Gastroesophageal sphincter (tissue), 4 donors: ENCODE measurements at places on chromosomes 2 and 18.

DNA sequence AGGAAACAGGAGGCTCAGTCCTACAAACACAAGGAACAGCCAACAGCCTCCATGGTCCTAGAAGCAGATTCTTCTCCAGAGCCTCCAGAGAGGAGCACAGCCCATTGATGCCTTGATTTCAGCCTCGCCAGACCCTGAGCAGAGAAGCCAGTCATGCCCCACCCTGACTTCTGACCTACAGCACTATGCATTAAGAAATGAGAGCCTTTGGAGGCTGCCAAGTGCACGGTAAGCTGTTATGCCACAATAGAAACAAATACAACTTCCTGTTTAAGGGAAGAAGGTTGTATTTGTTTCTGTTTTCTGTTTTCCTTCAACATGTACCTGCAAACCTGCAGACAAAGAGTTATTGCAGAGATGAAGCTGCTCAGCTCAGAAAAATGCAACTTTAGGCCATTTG lies 181.3 kb upstream of the AGAP1 start:
- no peak for ATAC-seq

GRCh38 chr2:102523651-102524050 lies 50.6 kb downstream of the SLC9A4 start:
- ATAC-seq = no peak

DNA sequence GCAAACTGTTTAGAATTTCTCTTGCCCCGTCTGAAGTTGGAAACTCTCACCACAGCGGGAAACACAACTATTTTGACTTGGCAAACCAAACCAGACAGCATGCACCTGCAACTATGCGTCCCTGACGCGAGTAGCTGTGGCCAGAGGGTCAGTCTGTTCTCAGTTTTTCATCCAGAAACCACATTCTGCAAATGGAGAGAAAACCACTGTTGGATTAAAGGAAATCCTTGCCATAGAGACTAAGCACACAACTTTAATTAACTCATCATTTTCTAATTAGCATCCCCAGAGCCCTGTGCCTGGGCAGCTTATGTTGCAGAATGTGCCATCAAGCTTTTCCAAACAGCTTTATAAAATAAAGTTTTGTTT lies 415.7 kb upstream of the TCF4 start:
- no peak for ATAC-seq

- ATAC-seq = peak; percentile 11
These were observed 44.1 kb downstream of the TRAPPC12 start for GRCh38 chr2:3423492-3424170.

DNA sequence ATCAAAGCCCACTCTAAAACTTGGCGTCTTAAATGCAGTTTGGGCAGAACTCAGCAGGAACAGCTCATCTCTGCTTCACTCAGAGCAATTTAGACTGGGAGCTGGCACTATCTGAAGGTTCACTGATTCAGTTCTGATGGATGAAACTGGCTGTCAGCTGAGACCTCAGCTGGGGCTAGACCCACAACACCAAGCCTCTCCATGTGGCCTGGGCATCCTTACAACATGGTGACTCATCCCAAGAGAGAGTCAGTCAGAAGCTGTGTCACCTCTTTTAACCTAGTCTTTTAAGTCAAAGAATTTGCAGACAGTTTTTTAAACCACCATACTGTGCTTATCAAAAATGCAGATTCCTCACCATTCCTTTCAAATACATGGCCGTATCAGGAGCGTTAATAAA lies 62.6 kb upstream of the ZNF397 start:
- no peak for ATAC-seq

GRCh38 chr18:22552254-22552653 lies 134.5 kb upstream of the CTAGE1 start:
- no peak for ATAC-seq

- no peak for ATAC-seq
These were observed 156.6 kb downstream of the KCNJ3 start for GRCh38 chr2:154855138-154855537.

- ATAC-seq = no peak
These were observed 55.5 kb upstream of the SPOPL start for GRCh38 chr2:138446043-138446442.

DNA sequence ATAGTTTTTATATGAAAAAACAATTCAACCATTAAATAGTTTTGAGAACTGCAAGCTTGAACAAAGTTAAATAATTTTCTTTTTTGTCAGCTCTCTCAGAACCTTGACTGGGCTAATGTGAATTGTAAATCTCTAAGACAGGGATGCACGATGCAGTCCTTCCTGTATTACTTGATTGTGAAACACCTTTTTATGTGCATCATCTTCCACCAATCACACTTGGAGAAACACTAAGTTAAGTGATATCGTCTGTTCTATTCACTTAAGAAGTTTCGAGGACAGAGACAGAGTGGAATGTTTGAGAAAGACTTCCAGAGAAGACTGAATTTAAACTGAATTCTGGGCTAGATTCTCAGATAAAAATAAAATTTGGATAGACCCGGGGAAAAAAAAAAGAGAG lies 238.2 kb downstream of the MREG start:
- ATAC-seq = no peak

GRCh38 chr2:59066787-59067399 lies 825.8 kb upstream of the FANCL start:
- ATAC-seq = no peak

GRCh38 chr2:240538031-240538780 lies 19.6 kb downstream of the ANKMY1 start:
- no peak for ATAC-seq

DNA sequence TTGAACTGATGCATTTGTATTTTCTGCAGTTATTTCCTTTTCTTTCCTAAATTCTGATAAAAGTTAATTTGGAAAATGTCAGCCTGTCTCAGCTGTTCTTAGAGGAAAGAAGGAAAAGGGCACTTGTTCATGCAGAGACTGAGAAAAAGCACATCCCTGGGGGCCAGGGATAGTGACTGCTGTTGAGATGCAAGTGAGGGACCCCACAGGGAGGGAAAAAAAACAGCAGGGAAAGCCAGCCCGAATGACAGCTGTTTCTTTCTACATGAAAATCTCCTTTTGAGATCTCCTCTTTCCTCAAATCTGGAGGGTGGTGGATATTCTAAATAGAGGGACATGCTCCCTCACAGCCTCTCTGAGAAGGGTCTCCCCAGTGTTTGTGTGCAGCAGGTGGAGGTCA lies 14.0 kb upstream of the MTA3 start:
- ATAC-seq = no peak
